ENCODE measurements at places on chromosomes 13 and 19.

GRCh38 chr13:79481685-79482052, 714 bp downstream of the NDFIP2 start:
- peak; percentile 9 for DNase-seq

- DNase-seq: no peak
These were observed 294.7 kb downstream of the MYO16 start for GRCh38 chr13:108924134-108924533.

GRCh38 chr19:1110809-1111640, 7.2 kb downstream of the GPX4 start:
- DNase-seq: no peak

- DNase-seq: no peak
These were observed 12.4 kb downstream of the CILP2 start for GRCh38 chr19:19550485-19550929.

GRCh38 chr13:77465603-77466195, 69.8 kb upstream of the SCEL start:
- DNase-seq: no peak

DNA sequence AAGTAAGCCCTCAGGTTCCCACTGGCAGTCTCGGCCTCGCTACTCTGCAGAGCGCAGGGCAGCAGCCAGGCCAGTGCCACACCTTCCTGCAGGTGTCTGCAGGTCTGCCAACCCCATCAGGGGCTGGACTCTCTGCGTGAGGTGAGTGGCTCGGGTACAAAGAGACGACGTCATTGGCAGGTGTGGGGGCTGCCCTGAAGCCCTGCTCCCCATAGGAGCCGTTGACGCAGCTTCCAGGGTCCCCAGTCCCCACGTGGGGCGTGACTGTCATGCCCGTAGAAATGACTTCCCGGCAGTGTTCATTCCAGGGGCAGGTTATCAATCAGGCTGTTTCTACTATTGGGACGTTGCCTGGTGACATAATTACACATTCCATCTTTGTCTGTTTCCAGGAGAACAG, 15.3 kb upstream of the GJB6 start:
- DNase-seq: no peak

GRCh38 chr13:73870970-73871935, 263.0 kb downstream of the KLF12 start:
- DNase-seq: no peak

- no peak for DNase-seq
These were observed 4.4 kb downstream of the MED26 start for GRCh38 chr19:16623576-16623975.

- no peak for DNase-seq
These were observed at the start of gene TMEM238 for GRCh38 chr19:55384131-55384919. TMEM238 (minus strand) TSS chr19:55384292; CDS start chr19:55384259, 33 bp downstream.

DNA sequence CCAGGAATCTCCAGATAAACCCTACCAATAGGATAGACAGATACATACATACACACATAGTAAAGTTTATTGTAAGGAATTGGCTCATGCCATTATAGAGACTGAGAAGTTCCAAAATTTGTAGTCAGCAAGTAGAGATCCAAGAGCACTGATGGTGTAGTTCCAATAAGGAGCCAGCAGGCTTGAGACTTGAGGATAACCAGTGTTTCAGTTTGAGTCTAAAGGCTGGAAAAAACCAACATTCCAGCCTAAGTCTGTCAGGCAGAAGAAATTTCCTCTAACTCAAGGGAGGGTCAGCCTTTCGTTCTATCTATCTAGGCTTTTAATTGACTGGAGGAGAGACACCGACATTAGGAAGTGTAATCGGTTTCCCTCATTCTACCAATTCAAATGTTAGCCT, 110.2 kb upstream of the TSHZ3 start:
- no peak for DNase-seq

DNA sequence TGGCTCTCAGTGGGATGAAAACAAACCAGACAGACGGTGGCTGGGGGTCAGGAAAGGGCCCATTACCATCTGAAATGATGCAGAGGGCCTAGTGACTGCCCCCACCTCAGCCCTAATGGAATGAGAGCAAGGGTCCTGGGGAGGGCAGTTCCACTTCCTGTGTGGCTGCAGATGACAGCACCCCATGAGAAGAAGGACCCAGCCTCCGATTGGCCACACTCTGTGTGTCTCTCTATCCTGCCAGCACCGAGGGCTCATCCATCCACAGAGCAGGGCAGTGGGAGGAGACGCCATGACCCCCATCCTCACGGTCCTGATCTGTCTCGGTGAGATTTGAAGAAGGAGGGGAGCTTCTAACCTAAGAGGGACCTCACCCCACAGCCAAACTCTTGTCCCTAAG, 498 bp downstream of the LILRB1 start:
- no peak for DNase-seq

DNA sequence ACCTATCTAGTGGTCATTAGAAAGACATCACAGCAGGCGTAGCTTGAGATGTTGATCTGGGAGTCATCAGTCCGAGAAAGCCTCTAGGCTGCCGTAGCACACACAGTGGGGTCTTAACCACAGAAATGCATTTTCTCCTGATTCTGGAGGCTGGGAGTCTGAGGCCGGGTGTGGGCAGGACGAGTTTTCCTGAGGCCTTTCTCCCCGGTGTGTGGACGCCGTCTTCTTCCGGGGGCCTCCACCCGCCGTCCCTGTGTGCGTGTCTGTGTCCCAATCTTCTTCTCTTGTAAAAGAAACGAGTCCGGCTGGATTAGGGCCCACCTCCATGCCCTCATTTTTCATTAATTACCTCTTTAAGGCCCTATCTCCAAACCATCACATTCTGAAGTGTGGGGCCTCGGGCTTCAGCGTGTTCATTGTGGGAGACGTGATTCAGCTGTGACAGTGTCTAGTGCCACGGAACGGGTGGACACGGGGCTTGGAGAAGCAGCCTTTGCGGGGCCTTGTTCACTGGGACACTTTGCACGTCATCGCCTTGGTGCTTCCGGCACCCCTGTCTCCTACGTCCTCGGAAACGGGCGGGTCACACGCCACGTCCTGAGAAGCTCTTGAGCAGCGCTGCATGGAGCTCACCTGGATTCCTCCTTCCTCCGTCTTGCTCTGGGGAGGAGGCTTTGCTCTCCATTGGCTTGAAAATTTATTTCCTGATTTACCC, 208.9 kb upstream of the SOX1 start:
- no peak for DNase-seq

- DNase-seq: no peak
These were observed 15.0 kb downstream of the C19orf81 start for GRCh38 chr19:50664204-50664603.

Data from CD4-positive, alpha-beta T cell treated with Interferon gamma for 1 hour (primary cell).